ENCODE measurements at places on chromosomes 13 and 19.

DNA sequence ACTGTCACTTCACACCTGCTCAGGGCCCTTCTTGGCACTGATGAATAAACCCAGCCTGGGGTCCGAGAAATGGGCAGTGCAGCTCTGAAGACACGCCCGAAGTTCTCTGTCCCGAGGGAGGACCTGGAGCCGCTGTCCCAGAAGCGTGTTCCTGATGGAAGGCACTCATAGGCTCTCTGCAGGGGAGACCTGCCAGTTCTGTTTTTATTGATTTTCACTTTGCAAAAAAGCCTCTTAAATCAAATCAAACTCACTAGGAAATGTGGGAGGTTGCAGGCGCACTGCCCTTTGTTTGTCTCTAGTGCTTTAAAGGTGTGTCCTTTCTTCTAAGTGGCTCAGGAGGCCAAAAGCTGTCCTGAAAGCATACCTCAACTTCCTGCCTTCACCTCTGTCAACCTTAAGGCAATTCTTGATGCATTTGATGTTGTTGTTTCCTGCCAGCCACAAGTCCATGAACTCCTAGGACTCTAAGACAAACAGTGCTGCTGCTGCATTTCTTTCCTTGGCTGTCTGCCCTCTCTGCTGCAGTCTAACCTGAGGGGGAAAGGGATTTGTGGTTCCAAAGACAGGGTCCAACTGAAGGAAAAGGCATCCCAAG, 663.2 kb downstream of the UQCRFS1 start:
- DNase-seq, result no peak

DNA sequence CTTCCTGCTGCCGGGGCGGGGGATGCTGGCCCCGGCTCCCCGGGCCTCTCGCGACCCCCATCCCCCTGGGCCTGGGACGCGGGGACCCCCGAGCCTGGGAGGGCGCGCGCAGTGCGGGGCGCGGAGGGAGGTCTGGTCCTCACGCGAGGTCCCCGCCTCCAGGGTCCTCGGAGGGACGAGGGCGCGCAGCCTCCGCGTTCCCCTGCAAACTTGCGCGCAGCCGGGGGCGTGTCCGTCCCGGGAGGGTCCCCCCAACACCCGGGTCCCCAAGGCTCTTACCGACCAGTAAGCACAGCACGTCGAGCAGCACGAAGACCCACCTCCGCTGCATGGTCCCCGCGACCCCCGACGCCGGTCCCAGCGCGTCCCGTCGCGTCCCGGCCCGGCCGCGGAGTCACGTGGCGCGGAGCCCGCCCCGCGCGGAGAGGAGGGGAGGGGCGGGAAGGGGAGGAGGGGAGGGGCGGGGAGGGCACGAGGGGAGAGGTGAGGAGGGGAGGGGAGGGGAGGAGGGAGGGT, at the start of gene PLPP2:
TSS of gene PLPP2 (minus strand) at position 398 of the 516 bp plus-strand sequence. CDS start at position 331, 67 bp downstream.
- no peak for DNase-seq

GRCh38 chr19:29189033-29189360, 24.0 kb downstream of the UQCRFS1 start:
- no peak for DNase-seq

DNA sequence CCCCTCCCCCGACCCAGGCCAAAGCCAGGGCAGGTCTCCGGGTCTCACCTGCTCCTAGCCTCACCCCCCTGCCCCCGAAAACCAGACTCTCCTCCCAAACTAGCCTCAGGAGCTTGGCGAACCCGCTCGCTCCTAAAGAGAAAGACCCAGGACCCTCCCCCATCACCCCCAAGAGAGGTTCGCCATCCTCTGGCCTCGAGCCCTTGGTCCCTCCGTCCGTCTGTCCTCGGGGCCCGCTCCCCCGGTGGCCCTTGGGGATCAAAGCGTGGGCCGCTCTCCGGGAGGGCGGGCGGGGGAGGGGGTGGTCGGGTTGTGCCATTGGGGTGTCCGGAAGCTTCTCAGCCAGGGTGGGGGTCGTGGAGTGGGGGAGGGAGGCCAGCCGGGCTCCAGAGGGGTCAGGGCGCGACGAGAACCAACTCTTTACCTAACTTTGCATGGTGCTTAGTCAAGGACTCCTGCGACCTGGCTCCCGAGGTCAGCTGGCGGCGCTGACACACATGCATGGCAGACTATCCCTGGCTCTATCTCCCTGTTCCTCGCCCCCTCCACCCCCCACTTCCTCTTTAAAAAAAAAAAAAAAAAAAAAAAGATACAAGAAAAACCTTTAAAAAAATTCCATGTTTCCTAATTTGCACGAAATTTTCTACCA, 15.6 kb downstream of the SMIM24 start:
- no peak for DNase-seq

DNA sequence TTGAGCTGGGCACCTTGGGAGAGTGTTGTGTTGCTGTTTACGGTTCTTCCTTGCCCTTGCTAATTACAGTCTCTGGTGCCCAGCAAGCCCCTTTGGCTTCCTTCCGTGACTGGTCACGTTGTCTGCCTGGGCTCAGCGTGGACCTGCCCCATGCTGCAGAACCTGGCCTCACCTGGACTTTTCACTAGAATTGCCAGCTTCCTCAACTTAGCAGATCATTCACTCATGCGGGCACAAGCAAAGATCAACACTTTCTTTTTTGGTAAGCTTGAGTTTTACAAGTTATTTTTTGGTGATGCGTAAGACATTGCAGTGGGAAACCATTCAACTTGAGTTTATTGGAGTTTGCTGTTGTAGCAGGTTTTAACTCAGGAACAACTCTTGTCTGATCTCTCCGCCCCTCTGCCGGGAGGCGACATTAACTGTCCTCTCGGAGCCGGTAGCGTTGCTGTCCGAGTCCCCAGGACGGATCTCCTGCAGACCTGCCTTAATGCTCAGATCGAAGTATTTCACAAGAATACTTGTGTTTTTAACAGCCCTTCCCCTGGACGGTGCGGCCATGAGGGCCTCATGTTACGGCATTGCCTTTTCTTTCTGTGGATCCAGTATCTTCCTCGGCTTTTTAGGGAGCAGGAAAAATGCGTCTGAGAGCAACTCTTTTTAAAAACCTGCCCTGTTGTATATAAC, 15.7 kb upstream of the TEX29 start:
- DNase-seq, result no peak

DNA sequence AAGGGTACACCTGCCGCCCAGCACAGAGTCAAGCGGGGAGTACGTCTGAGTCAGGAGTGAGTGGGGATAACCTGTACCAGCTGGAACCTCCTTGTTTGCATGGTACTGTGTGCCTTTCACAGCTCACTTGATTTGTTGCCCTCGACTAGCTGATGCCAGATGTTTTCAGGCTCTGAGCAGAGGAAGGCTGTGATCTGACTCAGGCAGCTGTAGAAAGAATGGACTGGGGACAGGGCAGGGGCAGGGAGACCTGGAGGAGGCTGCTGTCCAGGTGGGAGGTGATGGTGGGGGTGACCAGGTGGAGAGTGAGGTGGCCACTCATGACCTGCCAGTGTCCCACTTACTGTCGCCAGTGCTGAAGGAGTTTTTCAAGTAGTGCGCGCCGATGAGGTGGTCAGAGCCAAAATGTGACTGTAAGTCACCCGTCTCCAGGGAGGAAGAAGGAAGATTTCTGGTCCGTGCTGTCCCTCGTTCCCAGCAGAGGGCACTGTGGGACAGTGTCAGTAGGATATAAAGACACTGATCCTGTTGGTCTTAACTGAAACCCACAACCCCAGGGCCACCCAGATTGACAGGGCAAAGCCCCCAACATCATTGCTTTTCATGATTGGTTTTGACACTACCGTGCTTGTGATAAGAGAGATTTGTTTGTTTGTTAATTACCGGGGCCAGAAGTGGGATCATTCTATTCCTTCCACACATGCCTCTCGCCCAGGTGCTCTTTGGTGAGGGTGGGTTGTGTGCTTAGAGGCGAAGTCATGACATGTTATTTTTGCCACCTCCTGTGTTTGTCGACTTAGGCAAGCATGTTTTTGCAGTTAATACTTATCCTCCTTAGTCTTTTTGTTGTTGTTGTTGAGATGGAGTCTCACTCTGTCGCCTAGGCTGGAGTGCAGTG, 128.4 kb downstream of the DPF1 start:
- peak; percentile 9 for DNase-seq

DNA sequence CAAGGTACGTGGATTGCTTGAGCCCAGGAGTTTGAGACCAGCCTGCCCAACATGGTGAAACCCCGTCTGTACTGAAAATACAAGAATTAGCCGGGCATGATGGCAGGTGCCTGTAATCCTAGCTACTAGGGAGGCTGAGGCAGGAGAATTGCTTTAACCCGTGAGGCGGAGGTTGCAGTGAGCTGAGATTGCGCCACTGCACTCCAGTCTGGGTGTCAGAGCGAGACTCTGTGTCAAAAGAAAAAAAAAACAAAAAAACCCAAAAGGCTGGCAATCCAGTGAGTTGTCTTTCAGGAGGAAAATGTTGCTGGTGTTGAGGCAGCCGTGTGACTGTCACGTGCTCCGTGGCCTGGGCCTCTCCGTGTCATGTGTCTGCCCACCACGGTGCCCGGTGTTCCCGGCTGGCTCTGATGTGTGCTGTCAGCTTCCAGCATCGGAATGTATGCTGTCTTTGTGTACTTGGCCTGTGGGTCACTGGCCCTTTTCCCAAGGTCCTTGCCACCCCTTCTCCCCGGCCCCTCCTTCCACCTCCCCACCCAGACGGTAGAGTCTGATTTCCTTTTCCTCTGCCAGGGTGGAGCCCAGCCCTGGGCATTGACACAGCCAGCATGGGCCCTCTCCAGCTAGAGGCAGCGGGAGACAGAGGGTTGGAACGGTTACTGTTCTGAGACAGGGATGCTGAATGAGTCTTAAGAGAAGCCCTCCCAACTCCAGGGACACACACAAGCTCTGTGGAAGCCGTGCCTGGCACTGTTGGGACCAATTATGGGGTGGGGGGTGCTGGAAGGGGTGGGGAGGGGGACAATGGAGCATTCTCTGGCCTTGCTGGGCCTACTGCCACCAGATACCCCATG, 7.2 kb upstream of the TUBB4A start:
- DNase-seq, result no peak

DNA sequence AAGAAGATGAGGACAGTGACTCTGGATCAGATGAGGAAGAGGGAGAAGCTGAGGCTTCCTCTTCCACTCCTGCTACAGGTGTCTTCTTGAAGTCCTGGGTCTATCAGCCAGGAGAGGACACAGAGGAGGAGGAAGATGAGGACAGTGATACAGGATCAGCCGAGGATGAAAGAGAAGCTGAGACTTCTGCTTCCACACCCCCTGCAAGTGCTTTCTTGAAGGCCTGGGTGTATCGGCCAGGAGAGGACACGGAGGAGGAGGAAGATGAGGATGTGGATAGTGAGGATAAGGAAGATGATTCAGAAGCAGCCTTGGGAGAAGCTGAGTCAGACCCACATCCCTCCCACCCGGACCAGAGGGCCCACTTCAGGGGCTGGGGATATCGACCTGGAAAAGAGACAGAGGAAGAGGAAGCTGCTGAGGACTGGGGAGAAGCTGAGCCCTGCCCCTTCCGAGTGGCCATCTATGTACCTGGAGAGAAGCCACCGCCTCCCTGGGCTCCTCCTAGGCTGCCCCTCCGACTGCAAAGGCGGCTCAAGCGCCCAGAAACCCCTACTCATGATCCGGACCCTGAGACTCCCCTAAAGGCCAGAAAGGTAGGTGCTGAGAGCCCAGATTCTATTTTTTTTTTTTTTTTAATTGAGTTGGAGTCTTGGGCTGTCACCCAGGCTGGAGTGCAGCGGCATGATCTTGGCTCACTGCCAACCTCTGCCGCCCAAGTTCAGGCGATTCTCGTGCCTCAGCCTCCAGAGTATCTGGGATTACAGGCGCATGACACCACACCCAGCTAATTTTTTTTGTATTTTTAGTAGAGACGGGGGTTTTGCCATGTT, 2.3 kb downstream of the PPP1R15A start:
- no peak for DNase-seq
